ENCODE measurements at places on chromosomes 5 and 9.

DNA sequence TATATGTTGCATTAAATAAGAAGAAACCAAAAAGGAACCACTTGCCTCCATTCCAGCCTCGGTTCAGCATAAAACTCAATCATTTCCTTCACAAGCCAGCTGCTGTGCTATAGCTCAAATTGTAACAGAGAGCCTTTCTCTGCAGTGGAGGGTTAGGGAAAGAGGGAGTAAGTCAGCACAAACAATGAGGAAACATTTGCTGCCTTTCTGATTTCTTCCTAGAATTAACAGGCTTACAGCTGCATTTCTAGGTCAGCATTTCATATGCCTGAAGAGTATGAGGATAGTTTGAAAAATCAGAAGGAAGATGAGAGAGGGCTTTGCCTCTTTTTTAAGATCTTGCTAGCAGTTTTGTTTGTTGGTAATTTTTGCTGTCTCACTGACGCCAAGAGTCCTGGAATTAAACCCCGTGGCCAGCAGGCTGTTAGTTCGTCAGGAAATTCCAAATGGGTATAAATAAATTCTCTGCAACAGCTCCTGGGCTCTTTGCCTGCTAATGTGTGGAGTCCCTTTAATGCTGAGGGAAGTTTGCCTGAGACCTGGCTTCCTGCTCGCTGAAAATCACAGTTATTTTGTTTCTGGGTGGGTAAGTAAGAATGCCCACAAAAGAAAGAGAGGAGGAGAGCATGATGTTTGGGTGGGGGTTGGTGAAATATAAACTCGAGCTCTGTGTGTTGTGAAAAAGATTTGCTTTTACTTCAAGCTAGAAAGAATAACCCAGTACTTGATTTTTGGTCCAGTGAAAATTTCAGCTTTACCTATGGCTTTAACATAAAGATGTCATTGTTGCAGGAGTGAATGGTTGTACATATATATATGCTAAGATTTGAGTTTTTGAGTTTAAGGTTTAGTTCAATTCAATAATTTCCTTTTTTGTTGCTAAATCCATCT is 148.1 kb upstream of the DMRT1 start:
- DNase-seq = no peak

DNA sequence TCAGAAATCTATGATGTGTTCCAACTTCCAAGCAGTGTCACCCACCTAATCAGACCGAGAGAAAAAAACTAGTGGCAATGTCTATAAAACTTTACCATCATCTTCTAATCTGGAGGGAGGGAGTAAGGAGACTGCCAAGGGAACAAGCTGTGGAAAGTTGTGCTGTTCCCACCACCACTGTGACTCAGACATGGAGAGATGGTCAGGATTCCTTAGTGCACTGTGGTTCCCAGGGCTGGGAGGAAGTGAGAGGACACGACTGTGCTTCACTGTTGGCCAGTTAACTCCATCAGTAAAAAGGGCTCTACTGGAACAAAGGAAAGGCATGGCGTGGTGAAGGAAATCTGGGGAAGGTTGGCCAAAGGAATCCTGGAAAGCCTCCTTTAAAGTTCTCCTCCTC is 18.8 kb downstream of the TICAM2 start:
- DNase-seq = no peak

DNA sequence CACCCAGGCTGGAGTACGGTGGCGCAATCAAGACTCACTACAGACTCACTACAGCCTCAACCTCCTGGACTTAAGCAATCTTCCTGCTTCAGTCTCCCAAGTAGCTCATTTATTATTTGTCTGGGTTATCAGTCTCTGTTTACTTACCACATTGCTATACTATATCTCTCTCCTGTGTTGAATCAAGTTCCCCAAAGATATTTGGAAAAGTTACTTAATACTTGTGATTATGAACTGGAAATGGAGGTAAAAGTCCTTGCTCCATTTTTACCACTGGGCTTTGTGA is 55.6 kb downstream of the ANGPTL2 start:
- no peak for DNase-seq

- DNase-seq = no peak
These were observed 60.9 kb upstream of the SMARCA2 start for GRCh38 chr9:1954238-1954637.

- DNase-seq = no peak
These were observed 212.3 kb downstream of the ICE1 start for GRCh38 chr5:5634817-5635216.

DNA sequence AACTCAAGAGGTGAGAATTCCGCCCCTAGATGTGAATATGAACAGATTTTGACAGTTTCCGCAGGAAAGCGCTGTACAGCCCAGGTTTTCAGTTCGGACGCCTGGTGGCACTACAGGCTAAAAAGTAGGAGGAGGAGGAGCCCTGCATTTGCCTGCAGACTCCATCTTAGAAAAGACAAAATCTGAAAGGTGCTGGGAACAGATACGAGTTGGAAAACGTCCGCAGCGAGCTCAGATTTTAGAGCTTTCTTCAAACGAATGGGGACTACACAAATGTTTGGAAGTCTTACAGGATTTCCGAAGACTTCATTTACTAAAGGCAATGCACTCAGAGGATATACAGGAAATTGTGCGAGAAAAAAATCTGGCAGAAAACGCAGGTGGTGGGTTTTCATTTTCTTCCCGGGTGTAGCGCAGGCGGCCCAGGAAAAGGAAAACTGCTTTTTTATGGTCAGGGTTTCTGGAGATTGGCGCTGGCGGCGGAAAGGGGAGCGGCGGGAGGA is 9.9 kb upstream of the PCDHB2 start:
- no peak for DNase-seq

DNA sequence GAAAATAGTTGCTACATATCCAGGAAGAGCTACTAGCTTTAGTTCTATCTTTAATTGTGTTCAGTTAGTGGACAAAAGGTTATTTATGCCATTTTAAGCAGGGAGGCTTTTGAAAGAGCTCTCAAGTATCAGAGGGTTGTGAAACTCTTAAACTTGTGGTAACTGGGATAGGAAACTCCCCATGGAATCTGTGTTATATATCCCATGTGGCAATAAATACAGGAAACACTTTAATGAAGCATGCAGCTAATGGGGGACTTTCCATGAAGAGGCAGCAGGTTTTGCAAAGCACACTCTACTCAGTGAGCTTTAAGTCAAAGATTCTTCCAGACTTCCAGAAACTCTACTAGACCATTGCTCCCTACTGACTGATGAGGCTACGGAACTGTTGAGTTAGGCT is 805.0 kb upstream of the C9orf72 start:
- no peak for DNase-seq

- no peak for DNase-seq
These were observed 10.0 kb downstream of the ZSWIM6 start for GRCh38 chr5:61342071-61342501.

GRCh38 chr9:105055917-105056316 is 128.0 kb upstream of the ABCA1 start:
- no peak for DNase-seq
